ENCODE measurements at places on chromosomes 4 and X.

- DNase-seq: peak; percentile 2
These were observed 1535.3 kb upstream of the PCDH10 start for GRCh38 chr4:131613824-131614216.

GRCh38 chr4:158519226-158519625, 2.5 kb upstream of the RXFP1 start:
- DNase-seq: no peak

- no peak for DNase-seq
These were observed 69.8 kb downstream of the ZNF182 start for GRCh38 chrX:47933946-47934345.

GRCh38 chr4:78767350-78767749, 8.8 kb upstream of the BMP2K start:
- no peak for DNase-seq

DNA sequence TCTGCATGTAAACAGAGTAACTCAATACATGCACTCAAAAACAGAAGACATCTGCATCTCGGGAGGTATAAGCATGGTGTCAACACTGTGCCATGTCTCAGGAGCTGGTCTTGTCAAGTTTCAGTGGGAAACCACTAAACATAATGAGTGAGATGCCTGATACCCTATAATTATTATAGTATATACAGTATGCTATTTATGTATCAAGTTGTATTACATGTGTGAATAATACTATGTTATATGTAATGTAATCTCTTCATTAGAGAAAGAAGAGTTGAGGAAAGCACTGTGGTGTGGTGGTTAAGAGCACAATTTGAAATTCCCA, 2.5 kb downstream of the PPBP start:
- no peak for DNase-seq

DNA sequence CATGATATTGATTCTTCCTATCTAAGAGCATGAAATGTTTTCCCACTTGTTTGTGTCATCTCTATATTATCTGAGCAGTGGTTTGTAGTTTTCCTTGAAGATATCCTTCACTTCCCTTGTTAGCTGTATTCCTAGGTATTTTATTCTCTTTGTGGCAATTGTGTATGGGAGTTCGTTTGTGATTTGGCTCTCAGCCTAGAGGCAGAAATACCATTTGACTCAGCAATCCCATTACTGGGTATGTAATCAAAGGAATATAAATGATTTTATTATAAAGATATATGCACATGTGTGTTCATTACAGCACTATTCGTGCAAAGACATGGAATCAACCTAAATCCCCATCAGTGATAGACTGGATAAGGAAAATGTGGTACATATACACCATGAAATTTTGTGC, 172.7 kb upstream of the IL15 start:
- no peak for DNase-seq

- no peak for DNase-seq
These were observed 28.3 kb downstream of the FAT1 start for GRCh38 chr4:186695392-186695791.

GRCh38 chr4:80215449-80216052, 18.2 kb downstream of the PRDM8 start:
- peak; percentile 72 for DNase-seq

DNA sequence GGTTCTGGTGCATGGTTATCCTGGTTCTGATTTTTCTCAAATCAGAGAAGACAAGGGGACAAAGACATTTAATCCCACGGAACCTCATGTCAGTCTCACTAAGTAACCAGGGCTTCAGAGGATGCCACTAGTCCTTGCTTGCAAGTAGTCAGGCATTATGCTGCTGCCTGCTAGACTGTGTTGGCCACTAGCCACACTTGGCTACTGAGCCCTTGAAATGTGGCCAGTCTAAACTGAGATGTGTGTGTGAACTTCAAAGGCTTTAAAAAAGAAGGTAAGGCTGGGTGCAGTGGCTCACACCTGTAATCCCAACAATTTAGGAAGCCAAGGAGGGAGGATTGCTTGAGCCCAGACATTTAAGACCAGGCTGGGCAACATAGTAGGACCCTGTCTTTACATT, 48.6 kb upstream of the IGFBP7 start:
- no peak for DNase-seq

- no peak for DNase-seq
These were observed 11.8 kb downstream of the EDA start for GRCh38 chrX:69627744-69628143.

DNA sequence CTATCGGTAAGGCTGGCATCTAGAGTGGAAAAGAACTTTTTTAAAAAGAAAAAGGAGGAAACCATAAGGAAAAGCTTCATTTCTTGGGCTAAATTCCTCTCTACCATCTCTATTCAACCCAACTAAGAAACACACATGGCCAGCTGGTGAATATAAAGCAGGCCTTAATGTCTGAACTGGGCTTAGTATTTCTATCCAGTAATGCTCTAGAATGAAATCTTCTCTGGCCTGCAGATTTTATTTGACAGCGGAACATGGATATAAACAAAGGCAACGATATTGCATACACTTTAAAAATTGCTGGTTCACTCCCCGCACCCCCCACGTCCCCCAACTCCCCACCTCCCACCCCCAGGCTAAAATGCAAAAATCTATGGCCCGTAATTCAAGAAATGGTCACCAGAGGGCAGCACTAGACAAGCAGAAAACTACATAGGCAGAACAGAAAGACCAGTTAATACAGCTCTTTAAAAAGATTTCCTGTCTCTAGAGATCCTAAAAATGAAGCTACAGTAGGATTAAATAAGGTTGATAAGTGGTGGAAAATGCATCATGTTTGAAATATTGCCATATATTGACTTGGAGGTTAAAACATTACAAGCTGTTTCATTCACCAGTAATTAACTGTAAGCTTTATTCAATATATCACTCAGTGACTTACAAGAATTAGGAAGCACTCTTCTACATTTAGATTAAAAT, 155.2 kb upstream of the GALNT7 start:
- DNase-seq: peak; percentile 50

DNA sequence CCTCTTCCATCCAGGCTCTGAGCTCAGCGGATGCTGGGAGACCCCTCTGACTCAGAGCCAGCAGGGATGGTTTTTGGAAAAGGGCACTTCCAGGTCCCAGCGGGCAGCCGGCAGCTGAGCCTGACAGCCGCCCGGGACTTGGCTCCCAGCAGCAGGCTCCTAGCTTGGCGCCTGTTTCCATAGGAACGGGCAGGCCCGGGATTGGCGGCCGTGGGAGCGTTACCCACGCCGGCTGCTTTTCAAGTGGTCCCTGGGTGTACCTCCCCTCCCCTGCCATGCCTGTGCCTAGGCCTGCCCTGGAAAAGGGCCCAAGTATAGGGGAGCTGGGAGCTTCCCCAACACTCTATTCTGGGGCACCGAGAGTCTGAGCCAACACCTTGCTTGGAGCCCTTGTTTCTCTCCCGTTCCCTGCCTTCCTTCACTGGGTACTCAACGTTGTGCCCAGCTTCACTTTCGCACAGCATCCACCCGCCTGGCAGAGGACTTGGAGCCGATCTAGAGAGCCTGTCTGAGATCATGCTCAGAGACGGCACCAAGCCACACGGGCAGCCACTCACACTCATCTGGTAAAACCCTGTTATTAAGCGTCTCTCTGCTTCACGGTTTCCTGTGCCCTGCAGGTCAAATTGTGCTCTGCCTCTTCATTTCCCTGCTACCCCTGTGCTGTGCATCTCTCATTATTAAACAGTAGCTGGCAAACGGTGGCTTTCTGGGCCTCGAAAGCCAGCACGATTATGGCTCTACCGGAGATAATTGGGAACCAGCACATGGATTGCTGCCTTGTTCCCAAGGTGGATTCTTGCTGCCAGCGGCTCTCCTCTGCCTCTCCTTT, 521.5 kb downstream of the BCOR start:
- no peak for DNase-seq

DNA sequence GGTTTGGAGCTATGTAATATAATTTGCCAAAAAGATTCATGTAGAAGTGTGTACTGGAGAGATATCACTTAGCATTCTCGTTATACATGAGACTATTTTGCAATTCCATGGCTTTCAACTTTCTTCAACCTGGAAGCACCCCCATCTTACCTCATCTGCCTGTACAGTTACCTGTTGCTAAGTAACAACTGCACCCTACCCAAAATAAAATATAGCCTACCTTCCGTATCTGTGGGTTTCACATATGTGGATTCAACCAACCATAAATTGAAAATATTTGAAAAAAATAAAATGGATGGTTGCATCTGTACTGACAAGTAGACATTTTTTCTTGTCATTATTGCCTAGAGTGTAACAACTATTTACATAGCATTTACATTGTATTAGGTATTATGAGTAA, 278.3 kb downstream of the PPP1R2C start:
- DNase-seq: no peak

GRCh38 chr4:95499291-95499696, 49.5 kb downstream of the UNC5C start:
- DNase-seq: no peak

DNA sequence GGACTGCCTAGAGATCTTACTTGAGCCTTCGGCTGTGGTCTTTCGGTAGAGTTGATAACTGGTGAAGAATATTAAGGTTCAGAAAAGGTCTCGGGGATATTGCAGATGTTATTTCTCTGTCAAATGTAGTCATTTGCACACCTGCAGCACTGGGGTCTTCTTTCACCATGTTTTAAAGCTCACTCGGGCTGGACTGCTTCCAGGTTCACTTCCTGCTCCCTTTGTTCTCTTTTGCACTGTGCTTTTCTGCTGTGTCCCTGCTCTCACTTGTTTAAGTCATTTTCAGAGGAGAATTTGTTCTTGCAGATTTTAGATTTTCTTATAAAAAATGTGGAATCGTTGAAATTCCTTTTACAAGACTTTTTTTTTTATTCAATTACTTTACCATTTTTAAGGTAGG, 68.5 kb downstream of the BMPR1B start:
- no peak for DNase-seq

DNA sequence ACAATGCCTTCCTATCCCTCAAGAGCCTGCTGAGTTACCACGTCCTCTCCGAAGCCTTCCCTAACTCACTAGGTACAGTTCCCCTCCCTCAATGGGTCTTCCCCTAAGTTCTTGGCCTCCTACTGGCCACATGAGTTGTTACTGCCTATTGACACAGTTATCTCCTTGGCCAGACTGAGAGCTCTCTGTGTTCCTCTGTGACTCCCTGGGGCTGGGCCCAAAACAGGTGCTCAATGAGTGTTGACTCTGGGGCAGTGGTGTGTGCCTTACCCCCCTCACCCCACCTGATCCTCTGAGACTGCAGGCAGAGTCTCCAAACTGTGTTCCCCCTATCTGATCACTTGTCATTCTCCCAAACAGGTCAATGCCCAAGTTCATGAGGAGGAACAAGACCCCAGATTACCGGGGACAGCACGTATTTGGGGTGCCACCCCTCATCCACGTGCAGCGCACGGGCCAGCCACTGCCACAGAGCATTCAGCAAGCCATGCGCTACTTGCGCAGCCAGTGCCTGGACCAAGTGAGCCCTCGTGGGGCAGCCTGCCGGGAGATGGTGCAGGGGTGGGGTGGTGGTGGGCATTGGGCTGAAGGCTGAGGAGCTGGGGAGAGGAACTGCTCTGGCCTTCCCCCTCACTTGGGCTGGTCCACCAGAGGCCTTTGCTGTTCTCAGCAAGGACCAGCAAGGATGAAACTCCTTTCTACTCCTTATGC, 72.6 kb downstream of the STARD8 start:
- peak; percentile 20 for DNase-seq

- DNase-seq: no peak
These were observed 39.0 kb downstream of the TBC1D19 start for GRCh38 chr4:26622913-26623312.
